ENCODE measurements at places on chromosomes 16 and 17.

DNA sequence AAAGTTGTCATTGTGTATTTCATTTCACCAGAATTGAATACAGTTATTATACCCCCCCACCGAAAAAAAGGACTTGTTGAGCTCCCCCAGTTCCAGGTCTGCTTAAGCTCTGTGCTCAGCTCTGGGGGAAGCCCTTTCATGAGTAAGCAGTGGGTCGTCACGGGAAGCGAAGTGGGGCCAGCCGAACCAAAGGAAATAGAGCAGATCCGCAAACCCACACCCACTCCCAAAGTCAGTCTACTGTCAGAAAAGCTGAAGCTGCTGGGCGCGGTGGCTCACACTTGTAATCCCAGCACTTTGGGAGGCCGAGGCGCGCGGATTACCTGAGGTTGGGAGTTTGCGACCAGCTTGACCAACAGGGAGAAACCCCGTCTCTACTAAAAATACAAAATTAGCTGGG is 50.1 kb downstream of the PECAM1 start:
- no peak for DNase-seq

DNA sequence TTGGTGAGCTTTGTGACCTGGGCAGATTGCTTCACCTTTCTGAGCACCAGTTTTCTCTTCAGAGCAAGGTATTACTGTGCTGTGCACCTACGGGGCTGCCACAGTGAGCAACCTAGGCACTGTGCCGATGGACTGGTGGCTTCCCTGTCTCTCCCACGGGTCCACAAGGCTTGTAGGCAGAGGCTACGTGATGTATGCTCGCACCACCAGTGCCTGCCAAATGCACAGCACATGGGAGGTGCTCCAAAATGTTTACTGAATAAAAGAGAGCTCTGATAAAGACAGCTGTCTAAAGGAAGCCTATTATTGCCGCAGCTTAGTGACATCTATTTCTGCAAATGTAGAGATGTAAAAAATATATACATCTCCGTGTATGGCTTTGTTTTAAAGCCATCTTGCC is 139.2 kb downstream of the CDK5R1 start:
- DNase-seq: no peak

DNA sequence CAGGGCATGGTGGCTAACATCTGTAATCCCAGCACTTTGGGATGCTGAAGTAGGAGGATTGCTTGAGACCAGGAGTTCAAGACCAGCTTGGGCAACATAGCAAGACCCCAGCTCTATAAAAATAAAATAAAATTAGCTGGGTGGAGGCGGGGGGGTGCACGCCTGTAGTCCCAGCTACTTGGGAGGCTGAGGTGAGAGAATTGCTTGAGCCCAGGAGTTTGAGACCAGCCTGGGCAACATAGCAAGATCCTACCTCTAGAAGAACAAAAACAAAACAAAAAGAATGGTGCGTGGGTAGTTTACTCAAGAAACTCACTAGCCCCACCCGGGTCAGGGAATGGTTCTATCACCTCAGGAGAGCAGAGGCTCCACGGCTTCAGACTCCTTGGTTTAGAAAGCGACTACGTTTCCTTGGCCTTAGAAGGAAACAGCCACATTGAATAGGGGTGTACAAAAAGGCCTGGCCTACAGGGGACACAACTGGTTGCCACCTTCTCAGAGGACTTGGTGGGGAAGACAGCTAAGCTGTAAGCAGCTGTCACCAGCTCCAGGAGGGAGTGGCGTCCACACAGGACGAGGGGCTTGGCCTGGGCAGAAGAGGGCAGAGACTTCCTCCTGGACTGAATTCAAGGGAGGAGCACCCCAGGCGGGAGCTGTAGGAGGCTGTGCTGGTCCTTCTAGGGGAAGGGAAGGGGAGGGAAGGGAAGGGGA is 716 bp downstream of the TK1 start:
- DNase-seq: no peak

GRCh38 chr17:82457929-82458178 is 687 bp upstream of the NARF start:
- no peak for DNase-seq

GRCh38 chr16:30356401-30357084 is 1.4 kb upstream of the CD2BP2 start:
- no peak for DNase-seq

- peak; percentile 89 for DNase-seq
Measured at GRCh38 chr16:87895641-87896141, 26.4 kb upstream of the SLC7A5 start.

GRCh38 chr16:69618307-69618706 is 52.5 kb downstream of the NFAT5 start:
- DNase-seq: no peak

- no peak for DNase-seq
Measured at GRCh38 chr17:75078284-75079022, 9.3 kb upstream of the SLC16A5 start.

DNA sequence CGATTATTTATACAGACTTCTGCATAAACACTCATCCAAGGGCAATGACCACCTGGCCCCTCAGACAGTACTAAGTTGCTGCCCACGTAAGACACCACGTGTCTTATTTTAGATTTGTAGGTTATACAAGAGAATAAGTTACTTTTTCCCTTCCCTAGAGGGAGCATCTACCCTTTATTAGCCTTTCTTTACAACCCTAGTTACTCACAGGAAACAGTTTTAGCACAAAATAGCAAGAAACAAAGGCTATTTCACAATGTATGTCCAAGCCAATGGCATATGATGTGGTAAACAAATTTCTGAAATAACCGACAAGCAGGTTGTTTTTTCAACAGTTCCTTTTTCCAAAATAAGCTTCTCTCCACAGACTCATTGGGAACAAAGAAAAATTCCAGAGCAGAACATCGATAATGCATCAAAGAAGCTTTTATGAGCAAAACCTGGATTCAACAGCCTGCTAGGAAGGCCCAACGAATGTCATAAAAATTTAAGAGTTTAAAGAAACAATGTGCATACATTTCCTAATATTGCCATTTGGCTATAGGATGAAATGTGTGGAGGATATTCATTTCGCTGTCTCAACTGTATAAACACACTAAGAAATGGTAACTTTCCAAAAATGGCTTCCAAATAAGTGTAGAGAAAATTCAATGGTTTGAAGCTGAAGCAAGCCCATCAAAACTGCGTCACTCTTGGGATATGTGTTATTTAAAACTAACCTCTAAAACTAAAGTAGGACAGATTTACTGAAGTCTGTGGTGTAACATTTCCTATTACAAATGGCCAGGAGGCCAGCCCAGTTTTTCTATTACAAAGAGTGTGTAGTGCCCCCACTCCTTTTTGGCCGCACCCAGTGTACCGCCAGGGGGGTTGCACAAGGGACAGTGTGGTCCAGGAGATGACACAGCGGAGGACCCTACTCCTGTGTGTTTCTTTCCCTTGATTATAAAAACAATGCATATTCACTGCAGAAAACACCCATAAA is 50.4 kb upstream of the ERN1 start:
- no peak for DNase-seq

DNA sequence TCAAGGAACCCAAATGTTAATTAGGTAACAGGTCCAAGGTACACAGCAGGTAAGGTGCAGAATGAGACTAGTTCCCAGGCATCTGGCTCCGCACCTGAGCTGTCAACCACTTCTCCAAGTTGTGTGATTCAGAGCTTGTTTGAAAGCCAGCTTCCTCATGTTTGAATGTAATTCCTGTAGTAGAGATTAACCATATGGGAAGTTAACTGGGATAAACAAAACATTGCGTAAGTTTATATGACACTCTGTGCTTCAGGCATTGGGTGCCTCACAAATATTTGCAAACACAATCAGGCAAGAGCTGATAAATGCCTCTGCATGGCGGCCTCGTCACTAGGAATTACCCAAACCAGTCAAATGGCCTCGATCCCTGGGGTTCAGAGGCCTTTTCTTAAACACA is 27.9 kb upstream of the CPHXL start:
- DNase-seq: no peak

GRCh38 chr17:79988185-79988971 is 47.3 kb downstream of the TBC1D16 start:
- peak; percentile 34 for DNase-seq

- no peak for DNase-seq
Measured at GRCh38 chr17:56173026-56173425, 19.8 kb downstream of the ANKFN1 start.

DNA sequence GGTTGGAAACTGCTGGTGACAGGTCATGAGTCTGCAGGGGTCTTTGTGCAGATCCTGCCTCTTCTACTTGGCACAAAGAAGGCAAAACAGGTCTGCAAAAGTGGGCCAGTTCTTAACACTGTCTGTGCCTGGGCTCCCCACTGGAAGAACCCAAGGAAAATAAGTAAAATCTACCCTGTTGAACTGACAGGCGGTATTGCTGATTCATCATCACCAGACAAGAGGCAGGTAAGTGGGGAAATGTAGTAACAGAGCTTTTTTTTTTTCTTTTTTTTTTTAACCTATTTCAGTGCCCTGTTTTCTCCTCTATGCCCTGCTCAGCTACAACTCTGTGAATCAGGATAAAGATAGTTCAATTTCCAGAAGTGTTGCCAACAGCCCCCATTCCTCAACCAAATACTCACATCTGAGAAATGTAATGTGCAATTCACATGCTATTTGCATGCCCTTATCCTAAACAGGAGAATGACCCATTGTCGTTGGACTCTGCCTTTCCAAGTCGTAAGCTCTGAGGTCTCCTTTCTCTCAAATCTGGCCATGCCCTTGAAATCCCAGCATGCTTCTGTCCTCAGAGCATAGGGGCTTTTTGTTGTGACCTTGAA is 237.0 kb downstream of the SOX9 start:
- DNase-seq: no peak

GRCh38 chr17:43998552-43998951 is 5.9 kb upstream of the NAGS start:
- DNase-seq: no peak
